ENCODE measurements at places on chromosomes 11 and 22.
A peak's percentile ranks its signal among the peaks of the same experiment; 100 is the strongest.

DNA sequence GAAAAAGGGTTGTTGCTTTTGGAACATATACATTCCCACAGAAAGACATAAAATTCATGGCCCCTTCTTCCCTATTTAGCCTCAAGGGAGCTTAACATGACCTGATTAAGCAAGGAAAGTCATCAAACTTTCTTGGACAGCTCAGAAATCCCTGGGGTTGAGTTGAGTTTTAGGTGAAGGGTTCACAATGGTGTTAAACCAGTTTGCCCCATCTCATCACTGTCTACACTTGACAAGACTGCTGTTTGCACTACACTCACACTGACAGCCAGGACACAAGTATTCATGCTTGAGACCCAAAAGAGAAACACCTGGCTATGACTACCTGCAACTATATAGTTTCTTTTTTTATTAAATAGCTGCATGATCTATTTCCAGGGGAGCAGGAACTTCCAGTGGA lies 209.8 kb upstream of the TMEM45B start:
- DNase-seq: no peak

DNA sequence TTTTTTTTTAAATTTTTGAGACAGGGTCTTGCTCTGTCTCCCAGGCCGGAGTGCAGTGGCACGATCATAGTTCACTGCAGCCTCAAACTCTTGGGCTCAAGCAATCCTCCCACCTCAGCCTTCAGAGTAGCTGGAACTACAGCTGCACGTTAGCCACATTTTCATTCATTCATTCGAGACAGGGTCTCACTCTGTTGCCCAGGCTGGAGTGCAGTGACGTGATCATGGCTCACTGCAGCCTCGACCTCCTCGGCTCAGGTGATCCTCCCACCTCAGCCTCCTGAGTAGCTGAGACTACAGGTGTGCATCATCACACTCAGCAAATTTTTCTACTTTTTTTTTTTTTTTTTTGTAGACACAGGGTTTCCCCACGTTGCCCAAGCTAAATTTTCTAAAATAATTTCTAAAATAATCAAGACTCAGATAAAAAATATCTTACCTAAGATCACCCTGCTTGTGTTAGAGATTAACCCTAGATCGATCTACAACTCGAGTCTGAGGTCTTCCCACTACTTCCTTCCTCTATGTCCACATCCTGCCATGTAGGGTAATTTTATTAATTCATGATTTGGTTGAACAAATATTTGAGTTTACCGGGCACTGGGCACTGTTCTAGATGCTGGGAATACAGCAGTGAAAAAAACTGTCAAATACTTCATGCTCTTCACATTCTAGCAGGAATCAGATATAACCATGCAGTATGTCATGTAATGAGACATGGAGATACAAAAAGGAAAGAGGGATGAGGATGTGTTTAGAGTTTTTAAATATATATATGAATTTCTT lies 15.1 kb downstream of the EIF4G2 start:
- no peak for DNase-seq

GRCh38 chr22:50526108-50526833 lies 873 bp upstream of the SCO2 start:
- peak; percentile 72 for DNase-seq

GRCh38 chr11:34773826-34774225 lies 142.4 kb downstream of the APIP start:
- no peak for DNase-seq

- DNase-seq: no peak
These were observed 27.0 kb downstream of the TSPAN32 start for GRCh38 chr11:2328656-2329354.

DNA sequence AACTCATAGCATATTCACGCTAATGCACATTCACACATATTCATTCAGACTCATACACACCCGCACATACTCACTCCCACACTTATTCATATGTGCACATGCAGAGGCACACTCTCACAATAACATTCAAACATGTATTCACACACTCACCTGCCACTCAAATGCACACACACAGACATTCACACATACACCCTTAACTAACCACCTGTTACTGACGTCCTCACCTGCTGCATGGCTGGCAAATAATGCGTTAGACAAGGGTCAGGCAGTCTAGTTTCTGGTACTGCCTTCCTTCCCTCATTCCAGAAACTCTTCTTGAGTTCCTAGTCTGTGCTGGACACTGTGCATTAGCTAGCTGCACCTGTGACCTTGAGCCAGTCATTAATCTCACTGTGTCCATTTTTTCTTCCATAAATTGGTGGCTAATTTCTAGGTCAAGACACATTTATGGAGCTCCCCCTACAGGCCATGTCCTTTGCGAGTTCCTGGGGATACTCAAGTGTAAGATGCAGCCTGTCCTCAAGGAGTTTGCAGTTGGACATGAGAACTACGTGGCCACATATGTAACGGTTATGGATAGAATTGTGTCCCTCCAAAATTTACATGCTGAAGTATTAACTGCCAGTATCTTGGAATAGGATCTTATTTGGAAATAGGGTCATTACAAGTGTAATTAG lies 34.5 kb upstream of the SEZ6L start:
- no peak for DNase-seq

DNA sequence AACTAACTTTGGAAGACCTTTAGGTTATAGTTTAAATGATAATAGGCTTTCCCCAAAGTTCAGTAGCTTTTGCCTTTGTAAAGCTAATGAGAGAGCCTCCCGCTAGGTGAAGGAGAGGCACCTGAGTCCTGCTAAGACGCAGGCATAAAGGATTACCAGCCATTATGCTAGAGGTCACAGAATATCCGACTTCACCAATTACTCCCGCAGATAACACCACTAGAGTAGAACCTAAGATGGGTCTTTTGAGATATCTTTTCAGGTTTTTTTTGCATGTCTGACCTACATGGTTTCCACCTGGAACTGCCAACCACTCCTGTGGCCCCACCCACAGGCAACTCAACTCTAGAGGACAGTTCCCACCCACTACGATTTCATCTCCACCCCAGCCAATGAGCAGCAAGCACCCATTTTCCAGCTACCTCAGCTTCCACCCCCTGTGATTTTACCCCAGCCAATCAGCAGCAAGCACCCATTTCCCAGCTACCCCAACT lies 314.3 kb downstream of the BRD1 start:
- no peak for DNase-seq

- no peak for DNase-seq
These were observed 95.7 kb downstream of the SCN3B start for GRCh38 chr11:123558536-123559315.

DNA sequence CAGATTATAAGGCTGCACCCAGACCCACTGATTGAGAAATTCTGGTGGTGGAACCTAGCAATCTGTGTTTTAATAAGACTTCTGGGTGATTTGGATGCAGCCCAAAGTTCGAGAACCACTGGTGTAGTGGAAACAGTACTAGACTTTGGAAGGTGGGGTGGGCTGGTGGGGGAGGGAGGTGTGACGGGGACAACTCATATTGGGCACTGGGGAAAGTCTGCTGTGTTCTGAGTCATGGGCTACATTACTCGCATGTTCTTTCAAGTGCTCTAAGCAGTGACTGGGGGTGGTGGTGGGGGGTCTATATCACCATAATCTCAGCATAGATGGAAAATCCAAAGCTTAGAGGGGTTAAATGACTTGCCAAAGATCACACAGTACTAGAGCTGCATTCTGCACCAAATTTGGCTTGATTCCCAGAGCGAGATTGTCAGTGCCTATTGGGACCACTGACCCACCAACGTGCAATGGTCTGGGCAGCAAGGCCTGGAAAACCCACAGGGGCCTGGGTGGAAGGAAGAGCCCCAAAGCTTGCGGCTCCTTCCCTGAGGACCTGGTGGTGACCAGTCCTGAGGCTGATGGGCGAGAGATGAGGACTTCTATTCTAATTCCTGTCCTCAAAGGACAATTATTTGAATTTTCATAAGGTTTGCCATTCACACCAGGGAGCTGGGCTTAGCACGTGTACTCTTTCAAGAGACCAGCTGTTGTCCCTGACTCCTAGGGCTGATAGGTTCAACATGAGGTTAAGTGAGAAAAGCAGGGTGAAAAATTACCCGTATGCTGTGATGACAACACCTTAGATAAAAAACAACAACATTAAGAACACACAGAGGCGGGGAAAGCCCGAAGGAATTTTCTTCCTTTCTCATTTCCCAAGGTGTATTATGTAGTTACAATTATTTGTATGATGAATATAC lies 77.5 kb upstream of the NARS2 start:
- DNase-seq: no peak

DNA sequence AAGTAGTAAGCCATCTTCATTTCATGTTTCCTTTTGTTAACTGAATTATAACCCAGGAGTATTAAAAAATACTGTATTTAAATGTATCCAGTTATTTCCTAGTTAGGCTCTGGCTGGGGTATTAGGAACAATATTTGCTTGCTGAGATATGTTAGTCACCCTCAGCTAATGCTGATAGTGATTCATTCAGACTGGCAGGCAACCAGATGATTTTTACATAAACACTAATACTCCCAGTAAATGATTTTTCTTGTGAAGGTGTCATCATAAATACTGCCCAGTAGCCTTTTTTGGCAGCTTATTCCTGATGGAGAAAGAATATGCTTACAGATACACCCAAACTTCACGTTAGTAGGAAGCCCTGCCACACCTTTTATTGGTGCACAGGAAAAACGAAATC lies 8.1 kb downstream of the YWHAH start:
- no peak for DNase-seq

Measured in HEK293T (cell line).